Hematopoietic multipotent progenitor cell treated with erythropoietin and hydrocortisone succinate and interleukin-3 and kit ligand, for 15 days (in vitro differentiated cells): ENCODE measurements at places on chromosomes 6 and 20.
A peak's percentile ranks its signal among the peaks of the same experiment; 100 is the strongest.

- DNase-seq: no peak
Observed at GRCh38 chr20:4130404-4131189, 115.2 kb upstream of the RNF24 start.

DNA sequence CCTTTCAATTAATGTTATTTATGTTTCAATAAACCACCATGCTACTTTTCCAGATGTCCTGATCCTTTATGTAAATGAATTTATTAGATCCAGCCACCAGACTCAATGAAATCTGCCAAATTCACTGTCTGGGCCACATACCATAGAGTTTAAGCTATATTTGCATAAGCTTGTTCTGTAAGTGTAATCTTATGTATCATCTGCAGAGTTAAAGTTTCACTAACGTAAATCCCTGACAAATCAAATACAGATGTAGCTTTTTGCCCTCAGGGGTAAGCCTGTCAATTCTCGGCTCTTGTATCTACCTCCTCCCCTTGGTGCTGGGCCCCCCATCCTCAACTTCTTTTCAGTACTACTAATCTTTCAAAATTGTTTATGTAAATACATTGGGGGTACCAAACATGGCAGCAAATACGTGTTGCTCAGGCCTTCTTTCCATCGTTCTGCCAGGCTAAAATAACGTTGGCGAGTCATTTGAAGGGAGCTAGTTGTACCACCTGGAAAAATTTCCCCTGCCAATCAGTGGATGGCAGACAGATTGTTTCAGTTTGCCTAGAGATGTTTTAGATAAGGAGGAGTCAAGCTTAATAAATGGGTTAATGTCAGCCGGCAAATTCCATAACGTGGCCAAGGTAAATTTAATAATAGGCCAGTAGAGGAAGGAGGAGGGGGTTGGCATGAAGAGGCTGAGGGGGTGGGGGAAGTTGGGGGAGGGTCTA, 79.6 kb downstream of the RPS12 start:
- no peak for DNase-seq

DNA sequence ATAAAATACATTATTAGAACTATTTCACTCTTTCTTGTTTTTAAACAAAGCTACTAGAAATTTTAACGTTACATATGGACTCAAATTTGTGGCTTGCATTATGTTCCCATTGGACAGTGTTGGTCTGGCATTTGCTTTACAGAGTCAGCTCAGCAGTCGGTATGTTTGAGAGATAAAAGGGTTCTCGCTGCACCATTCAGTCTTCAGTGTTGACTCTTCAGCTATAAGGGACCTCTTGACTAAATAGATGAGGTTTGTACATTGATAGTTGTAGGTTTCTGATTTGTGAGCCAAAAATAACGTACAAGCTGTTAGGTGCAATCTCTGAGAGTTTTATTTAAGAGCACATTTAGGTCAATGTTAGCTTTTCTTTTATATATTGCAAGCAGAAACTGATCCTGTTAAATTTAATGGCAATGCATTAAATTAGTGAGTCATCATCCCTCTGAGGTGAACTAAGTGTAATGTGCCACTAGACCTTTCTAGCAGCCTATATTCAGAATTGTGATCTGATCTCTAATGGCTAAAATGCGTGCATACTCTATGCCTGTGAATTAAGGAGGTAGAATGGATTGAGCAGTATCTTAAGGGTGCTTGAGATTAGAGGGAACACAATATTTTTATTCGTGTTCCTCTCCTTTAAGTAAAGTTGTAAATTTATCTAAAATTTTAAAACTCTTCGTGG, 485.6 kb upstream of the SYNCRIP start:
- no peak for DNase-seq

- DNase-seq: no peak
Observed at GRCh38 chr6:74550821-74551220, 655.0 kb downstream of the COL12A1 start.

DNA sequence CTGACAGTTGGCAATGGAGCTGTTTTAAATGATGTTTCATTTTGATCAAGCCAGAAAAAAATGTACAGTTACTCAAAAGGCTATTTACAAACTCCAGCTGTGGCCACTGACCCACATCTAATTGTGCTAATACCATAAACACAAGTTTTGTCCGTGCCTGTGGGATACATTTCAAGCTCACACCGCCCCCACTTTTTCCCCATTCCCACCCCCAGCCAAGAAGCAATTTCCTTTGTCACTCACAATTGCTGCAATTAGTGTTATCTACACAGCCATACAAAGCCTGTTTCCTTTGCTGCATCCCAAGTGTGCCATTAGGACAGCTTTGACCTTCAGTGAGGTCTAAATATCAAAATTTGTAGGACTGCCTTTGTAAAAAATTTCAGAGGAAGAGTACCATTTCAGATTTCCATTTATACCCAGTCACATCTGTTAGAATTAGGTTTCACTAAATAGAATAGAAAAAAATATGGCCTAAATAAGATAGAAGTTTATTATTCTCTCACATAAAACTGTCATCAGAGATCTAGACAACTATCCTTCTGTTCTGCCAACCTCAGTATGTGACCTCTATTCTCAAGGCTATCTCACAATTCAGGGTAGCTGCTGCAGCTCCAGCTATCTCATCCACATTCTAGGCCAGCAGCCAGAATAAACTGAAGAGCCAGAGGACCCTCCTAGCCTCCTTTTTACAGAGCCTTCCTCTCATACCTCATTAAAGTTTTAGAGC, 202.6 kb downstream of the NFATC2 start:
- no peak for DNase-seq

DNA sequence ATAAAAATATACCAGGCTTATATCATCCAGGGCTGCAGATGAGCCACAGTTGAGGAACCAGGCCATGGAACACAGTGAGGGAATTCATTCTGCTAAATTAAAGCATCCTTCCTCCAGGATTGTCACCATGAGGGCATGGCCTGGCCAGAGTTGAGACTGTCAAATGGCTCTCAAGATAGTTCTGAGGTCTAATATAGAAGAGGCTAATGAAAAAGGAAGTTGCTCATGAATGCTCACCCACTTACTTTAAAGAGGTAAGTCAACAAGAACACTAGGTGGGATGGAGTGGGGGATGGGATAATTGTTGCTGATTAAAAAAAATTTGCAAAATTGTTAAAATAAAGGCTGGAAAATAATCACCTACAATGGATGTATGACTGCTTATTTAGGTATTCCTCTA, 72.0 kb upstream of the GCM1 start:
- DNase-seq: no peak

DNA sequence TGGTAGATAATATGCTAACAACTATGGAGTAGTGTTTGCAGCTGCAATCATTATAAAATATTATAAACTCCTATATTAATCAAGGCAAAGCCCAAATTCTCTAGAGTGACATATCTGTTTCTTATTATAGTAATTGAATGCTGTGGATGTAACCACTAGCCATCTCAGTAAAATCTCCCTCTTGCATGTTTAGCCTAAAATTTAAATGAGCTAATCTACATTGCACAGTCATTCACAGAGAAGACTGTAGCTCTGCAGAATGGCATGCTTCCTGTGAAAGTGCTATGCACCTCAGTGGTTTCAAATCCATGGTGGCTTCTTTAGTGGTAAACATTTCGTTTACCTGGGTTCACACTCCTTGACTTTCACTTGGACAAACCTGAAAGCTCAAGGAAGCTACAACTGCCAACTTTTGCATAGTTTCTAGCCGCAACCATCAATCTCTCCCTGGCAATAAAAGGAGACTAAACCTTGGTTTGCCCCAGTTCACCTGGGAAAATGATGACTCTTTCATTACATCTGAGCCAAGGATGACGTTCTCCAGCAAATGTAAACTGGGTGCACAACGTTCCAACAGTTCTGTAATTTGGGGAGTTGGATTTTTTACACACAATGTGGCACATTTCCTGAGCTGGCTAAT, 47.2 kb downstream of the FILIP1 start:
- DNase-seq: no peak

DNA sequence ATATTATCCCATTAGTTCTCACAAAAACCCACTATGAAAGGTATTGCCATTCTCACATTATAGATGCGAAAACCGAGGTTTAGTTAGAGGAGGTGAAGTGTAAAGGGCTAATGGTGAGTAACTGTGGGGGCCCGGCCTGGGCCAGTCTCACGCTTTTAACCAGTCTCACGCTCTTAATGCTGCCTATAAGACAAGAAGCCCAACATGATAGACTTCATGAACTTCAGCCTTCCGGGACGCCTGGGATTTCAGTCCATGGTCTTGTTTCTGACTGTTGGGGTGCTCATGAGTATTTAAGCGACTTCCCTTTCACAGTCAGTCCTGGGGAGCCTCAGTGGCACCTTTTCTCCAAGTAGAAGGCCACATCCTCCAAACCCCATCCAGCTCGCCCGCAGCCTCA, 31.7 kb downstream of the AGPAT4 start:
- no peak for DNase-seq

DNA sequence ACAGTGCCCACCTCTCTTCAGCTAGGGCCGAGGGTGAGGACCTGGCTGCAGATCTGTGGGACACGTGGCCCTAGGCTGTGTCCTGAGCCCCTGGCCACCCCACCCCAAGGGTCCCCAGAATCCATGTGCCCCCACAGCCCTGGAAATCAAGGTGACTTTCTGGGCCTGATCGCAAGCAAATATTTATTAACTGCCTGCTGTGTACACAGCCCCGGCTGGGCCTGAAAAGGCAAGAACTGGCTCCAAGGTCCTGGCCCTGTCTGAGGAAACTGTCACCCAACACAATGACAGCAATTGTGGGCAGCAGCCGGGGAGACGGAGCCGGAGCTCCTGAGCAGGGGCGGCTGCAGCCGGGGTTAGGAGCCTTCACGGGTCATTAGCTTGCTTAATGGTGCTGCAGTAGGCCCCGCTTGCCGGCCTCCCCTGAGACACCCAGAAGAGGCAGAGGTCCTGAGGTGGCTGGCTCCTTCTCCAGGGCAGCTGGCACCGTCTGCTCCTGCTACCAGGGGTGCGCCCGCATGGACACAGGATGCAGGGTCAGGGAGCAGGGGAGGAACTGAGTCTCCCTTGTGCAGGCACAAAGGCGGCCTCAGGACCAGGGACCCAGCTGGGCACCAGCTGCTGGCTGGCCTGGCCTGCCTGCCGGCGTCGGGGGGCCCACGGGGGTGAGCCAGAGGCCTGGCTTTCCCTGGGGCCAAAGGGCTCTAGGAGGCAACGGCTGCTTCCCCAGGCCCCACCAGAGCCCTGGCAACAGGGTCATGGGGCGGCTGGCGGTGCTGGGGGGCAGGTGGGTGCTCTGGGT, 24.1 kb downstream of the NPEPL1 start:
- no peak for DNase-seq

DNA sequence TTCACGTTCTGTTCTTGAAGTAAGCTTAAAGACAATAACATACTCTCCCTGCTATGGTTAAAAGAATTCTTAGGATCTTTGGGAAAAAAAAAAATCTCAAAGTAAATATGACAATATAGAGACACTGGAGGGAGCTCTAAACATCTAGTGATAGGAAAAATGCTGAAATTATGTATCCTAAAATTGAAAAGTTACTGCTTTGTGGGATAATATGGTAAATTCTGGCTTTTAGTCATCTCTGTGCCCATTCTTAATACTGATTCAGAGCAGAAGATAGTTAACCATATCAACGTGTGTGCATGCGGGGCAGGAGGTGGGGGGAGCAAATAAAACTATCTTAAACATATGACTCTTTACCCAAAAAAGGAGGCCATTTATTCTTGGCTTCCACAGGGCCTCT, 165.4 kb downstream of the GMPR start:
- DNase-seq: no peak

DNA sequence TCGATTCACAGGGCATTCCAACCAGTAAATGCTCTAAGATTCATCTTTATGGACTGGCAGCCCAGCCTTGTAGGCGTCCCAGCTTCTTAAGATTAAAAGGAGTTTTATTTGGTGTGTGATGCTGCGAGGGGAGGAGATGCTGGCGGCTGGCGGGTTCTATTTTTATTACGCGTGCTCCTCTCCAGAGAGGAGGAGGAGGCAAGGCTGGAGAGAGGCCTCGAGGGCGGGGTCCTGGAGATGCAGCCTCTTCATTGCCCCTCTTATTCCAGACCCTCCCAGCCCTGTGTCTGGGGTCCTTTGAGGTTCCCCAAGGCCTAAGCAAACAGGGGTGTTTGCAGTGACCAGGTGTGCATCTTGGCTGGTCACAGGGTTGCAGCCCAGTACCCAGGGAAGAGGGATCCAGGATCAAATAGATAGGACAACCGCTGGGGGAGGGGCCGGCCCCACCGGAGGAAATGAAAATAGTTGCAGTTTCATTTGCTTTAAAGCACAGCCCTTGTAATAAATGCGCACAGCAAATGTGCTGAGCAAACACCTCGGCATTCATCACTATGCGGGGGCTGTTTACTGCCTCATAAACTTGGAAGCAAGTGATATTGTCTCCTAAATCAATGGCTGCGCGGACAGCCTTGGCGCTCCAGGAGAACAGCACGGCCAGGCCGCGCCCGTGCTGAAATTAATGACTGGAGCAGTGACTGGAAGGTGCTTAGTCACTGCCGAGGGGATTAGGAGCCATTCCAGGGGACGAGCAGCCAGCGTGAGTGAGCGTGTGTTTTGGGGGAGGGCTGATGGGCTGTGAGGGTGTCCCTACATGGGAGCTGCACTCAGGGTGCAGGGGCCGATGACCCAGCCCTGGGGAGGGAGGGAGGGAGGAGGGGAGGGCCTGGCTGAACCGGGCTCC, 83.0 kb downstream of the TMEM242 start:
- no peak for DNase-seq

GRCh38 chr6:133034509-133035206, 206.5 kb upstream of the EYA4 start:
- DNase-seq: no peak

DNA sequence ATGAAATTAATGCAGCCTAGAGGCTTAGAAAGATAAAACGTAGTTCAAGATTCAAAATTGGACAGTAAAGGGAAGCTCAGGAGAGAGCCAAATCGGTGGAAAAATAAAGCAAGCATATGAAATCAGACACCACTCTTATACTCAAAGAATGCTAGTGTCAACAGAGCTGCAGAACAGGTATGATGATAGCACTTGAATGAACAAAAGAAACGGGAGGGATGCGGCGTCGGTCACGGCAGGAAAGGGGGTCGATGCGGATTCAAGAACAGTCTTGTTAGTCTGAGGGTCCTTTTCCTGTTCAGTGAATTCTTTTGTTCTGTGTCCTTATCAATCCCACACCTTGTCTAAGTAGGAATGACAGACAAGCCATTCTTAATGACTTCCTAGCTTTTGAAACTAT, 114.4 kb downstream of the FOXC1 start:
- no peak for DNase-seq

DNA sequence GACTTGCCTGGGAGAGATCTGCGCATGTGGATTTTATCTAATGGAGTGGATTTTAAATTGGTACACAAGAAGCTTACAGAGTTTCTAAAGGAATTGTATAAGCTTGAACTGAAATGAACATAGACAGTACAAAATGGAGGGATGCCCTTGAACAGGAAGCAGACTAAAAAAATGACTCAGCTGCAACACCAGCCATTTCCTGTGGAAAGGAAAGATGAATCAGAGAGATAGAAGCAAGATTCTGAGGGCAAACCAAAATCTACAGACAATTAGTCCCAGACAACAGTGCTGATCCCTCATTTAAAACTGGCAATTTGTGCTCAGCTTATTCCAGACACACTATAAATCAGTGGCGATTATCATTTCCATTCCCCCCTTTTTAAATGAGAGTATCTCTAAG, 114.6 kb upstream of the TCF21 start:
- DNase-seq: no peak

GRCh38 chr20:1185790-1186334, 1.1 kb upstream of the TMEM74B start:
- DNase-seq: peak; percentile 50

- peak; percentile 39 for DNase-seq
Observed at GRCh38 chr20:62617711-62618483, 24.4 kb upstream of the SLCO4A1 start.
